Head of caudate nucleus (tissue), 42 donors: ENCODE measurements at places on chromosomes 5 and 9.

- DNase-seq, result no peak
Measured at GRCh38 chr9:94576131-94576530, 17.5 kb downstream of the FBP2 start.

DNA sequence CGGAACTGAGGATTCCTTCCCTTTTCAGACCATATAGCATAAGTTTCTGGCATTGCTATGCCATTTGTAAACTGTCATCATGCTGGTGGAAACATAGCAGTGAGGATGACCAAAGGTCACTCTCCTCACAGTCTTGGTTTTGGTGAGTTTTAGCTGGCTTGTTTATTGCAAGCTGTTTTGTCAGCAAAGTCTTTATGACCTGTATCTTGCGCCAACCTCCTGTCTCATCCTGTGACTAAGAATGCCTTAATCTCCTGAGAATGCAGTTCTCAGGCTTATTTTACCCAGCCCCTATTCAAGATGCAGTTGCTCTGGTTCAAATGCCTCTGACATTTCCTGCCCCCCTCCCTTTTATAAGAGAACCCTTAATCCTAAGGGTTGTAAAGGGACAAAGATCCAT, 26.7 kb upstream of the GRIA1 start:
- no peak for DNase-seq

DNA sequence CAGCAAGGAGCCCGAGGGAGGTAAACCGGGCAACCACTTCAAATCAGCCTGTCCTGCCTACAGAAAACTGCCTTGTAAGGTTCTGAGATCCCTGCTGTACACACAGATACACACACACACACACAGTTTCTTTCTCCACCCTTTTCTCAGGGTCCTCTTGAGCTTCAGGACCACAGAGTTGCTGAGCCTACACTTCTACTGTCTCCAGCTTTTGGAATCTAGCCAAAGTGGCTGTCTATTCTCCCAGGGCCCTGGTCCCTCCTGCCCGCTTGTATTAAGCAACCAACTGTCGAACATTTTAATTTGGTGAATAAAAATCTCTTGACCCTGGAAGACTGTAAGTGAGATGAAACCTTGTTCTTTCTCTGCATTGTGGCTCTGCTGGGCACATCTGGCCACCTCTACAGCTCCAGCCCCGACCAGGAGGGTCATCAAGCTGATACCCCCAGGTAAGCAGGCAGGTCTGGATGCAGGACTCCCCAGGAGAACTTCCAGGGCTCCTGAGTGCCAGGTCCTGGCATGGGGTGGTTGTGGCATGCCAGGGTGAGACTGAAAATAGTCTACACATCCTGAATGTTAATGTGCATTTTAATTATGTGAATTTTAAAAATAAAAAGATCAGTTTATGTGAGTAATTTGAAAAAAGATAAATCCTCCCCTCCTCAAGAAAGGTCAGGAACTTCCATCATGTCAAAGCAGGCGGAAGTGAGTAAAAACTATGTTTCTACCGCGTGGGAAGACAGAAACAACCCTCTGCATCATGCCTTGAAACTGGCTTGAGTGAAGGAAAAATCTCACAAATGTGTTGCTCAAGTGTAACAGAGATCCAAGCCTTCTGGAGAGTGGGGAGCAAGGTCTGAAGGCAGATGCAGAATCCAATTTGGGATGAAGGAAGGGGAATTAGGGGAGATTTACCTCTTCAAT, 15.0 kb upstream of the S1PR3 start:
- DNase-seq, result no peak

- DNase-seq, result no peak
Measured at GRCh38 chr5:180470361-180470760, 23.8 kb upstream of the CNOT6 start.

DNA sequence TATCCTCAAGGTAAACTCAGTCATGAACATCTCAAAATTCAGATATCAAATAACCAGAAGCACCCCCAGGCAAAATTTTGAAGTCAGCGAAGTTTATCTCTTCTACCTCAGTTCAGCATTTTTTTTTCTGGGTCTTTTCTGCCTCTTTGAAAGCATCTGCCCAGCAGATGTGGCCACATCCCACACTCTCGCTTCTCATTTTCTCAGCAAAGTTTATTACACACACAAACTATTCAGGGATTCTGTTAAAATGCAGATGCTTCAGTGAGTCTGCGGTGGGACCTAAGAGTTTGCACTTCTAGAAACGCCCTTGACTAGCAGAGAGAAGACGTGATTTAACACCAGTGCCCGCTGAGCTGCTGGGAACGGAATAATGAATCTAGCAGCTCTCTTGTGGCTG, 19.3 kb downstream of the RASEF start:
- DNase-seq, result no peak

- peak; percentile 76 for DNase-seq
Measured at GRCh38 chr9:121289026-121289771, 21.2 kb downstream of the GSN start.

DNA sequence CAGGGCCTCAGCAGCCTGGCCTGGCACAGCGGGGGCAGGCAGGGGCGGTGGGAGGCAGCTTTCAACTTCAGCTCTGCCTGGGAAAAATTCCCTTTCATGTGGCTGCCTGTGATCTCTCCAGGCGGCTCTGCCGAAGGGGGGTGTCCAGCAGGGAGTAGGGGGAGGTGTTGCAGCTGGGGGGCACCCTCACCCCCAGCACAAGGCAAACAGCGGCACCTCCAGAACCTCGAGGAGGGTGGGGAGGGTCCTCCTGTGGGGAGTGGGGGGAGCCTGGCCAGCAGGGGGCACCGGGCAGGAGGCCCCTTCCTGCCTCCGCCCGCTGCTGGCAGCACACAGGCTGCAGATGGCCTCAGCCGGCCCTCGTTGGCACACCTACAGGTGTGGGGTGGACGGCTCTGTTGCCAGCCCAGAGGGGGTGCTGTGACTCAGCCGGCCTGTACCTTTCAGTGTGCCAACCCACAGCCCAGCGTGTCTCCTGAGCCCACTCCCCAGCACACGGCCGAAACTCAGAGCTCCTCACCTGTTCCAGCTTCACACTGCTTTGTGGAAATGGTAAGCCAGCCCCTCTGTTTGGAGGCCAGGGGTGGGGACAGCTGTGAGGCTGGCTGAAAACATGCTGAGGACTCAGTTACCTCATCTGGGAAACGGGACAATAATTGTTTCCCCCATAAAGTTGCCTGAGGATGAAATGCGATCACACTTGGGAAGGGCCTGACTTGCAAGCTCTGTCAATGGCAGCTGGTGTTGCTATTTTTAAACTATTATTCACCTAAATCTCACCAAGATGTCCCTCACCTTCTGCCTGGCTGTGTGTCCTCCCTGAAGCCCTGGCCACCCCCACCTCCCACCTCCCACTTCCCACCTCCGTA, 37.0 kb downstream of the CXXC5 start:
- no peak for DNase-seq

GRCh38 chr9:13597427-13597826, 317.9 kb upstream of the MPDZ start:
- no peak for DNase-seq

DNA sequence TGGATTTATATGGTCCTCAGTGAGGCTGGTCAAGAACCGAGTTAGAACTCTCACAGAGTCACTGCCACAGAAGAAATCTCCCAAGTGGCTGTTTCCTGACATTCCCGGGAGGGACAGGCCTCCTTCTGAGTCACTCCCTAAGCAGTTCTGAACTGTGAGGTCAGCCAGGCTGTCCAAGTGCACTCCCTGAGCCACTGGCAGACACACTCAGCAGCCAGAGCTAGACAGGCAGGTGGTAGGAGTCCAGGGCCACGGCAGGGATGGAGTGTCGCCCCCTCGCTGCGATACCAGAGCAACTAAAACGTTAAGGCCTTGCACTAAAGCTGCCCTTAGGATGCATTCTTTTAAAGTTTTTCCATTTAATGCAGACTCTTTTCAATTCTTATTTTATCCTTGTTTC, 3.4 kb downstream of the IL4 start:
- DNase-seq, result no peak

DNA sequence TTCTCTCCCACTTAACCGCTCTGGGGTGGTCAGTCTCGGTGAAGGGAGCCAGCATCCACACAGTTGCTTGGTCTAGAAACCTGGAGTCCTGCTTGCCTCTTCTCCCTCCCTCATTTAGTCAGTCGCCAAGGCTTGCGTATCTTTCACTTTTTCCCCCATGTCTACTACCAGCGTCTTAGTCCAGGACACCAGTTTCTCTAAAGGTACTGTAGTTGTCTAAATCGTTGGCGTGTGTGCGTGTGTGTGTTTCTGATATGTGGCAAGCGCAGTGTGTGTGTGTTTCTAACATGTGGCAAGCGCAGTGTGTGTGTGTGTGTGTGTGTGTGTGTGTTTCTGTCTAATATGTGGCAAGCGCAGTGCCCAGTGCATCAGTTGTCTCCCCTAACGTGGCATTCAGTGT, 641 bp downstream of the ATP6V1G1 start:
- no peak for DNase-seq

- DNase-seq, result no peak
Measured at GRCh38 chr5:110269478-110270142, 456.9 kb downstream of the TMEM232 start.

GRCh38 chr9:21779397-21779796, 23.0 kb upstream of the MTAP start:
- DNase-seq, result no peak
